PC-3 (cell line): ENCODE measurements at places on chromosomes 11 and 22. TPM values are rescaled to one million over a fixed set of nuclear protein-coding genes. Genes with fewer than 3 reads are reported as not detected.

DNA sequence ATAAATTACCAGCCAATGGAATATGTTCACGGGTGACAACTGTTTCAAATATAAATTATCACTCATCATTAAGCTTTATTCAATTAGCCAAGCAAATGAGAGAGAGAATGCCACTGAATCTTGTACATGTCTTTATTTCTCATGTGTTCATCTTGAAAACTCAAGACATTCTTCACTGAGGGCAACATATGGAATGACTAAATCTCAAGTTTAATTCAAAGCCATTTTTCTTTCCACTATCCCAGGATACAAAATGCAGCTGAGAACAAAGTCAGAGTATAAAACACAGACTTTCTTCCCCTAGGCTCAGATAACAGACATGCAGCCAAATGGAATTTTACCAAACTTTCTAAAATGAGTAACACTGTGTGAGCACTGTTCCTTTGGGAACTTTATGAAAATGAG, 12.1 kb upstream of the BBOX1 start:
- no peak for DNase-seq

The LRRC55 gene
- not detected in 2 replicates for total RNA-seq

The ACRV1 gene
- total RNA-seq, result not detected in 2 replicates

GRCh38 chr11:126645186-126645585, 289.7 kb downstream of the ST3GAL4 start:
- no peak for DNase-seq

DNA sequence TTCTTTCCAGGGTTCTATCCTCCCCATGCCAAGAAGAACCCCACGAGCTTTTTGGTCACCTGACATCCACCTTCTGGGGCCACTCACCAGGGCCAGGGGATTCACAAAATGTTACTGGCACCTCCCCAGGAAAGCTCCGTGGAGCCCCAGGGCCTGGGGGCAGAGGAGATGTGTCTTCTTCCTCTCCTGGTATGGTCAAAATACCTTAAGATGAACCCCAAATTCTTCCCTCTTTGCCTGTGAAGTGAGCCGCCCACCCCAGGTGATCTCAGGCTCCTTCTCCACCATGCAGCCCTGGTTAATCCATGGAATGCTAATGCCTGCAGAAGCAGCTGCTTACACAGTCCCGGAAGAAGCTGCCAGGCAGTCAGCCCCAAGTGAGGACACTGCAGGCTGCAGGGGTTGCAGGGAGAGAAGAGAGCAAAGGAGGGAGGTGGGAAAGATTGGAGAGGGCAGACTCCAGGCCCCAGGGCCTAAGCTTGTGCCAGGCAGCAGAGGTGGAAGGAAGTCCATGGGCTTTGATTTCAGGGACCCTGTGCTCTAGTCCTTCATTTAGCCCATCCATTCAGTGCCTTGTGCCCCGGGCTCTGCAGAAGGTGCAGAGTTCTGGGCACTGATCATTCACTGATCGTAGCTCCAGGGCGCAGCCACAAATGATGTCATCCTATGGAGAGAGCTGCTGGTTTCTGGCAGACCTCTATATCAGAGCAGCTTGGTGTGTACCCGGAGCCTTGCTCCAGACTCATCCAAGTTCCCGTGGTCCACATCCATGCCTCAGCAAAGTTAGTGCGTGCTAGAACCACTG, 127.9 kb upstream of the NECTIN1 start:
- DNase-seq, result no peak

- DNase-seq, result peak; percentile 83
Measured at GRCh38 chr11:8333811-8334401, 70.2 kb upstream of the LMO1 start.

DNA sequence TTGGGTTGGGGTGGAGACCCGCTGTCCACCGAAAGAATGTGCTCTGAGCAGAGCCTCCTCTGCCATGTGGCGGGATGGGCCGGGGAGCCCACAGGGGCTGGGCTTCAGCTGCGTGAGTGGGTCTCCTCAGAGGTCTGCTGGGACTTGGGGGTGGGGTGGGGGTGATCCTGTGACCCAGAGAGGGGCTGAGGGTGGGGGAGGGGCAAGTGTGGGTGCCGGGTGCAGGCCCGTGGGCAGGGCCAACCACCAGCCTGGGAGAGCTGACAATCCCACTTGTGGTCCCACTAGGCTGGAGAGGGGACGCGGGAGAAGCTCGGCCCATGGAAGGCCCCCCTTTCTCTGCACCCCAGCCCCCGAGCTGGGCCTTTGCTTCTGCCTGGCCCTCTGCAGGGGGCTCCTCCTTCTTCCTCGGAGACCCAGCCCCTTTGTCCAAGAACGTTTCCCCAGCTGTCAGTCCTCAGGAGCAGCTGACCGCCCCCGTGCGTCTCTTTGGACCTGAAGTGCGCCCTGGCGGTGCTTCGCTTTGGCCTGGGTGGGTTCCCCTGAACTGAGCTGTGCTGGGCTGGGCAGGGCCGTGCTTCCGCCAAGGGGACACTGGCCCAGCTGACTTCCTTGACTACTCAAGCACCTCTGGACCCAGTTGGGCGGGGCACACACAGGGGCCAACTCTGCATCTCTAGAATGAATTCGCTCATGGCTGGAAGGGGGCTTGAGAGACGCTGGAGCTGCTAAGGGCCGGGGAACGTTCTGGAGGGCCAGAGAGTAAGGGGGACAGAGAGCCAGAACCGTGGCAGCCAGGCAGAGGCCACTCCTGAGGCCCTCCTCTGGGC, 30.2 kb downstream of the OSBPL5 start:
- no peak for DNase-seq

DNA sequence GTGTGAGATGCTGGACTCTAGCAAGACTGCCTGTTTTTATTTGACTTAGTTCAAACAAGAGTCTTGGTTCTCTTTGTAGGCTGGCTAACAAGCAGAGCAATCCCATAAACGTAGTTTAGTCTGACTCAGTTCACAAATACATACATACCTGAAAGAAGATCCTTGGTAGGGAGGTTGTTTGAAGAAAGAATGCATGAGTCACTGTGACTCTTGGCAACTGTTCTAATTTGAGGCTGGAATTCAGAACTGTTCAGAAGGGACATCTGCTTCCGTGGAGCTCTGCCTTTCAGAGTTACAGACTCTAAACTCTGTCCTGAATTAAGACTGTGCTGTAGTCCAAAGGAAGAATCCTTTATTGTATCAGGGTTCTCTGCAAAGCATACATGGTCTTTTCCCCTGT, 32.2 kb downstream of the C2CD3 start:
- peak; percentile 100 for DNase-seq

GRCh38 chr22:44545773-44546172, 47.7 kb upstream of the RTL6 start:
- no peak for DNase-seq

DNA sequence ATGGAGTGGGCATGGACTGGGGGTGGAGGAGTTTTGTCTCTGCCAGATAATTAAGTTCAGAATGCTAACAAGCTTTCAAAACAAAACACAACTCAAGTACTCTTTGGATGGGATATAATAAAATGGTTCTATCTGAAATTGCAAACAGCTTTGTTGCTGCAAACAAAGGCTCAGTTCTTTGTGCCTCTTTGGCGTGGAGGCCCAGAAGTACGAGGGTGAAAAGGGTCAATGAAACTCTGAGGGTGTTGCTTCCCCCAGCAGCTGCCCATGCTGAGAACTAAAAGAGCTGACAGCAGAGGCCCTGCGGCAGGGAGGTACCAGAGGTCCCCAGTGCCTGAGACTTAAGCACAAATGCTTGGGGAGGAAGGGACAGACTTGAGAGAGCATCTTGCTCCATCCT, 26.5 kb upstream of the IGSF22 start:
- no peak for DNase-seq

DNA sequence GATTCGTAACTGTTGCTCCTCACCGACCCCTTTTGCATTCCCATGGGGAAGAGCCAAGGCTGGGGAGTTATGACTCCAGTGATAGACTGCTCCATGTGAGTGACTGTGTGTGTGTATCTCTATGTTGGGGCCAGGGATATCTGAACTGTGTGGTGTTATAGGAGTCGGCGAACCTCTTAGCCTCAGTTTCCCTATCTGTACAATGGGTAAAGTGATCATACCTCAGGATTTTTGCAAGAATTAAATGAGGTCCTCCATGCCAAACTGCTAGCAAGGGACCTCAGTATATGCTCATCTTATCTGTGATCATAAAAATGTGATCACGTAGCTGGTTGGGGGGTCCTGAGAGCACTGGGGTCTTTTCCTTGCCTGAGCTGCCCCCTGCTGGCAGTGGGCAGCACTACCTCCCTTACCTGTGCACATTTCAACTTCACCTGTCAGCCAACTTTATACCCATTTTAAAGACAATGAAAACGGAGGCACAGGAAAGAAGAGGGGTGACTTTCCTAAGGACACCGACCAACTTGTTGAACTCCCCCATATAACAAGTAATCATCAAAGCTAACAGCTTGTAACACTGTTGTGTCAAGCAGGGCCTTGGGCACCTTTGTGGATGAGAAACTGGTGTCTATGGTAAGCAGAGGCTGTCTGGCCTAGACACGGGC, 1.4 kb upstream of the DPP3 start:
- peak; percentile 62 for DNase-seq

- DNase-seq, result no peak
Measured at GRCh38 chr22:19874307-19875060, 19.8 kb upstream of the GNB1L start.

The OSM gene
- total RNA-seq, result not detected in 2 replicates

GRCh38 chr11:60393016-60393415, 3.2 kb upstream of the MS4A14 start:
- DNase-seq, result no peak

- no peak for DNase-seq
Measured at GRCh38 chr11:12600829-12601228, 73.4 kb upstream of the TEAD1 start.

DNA sequence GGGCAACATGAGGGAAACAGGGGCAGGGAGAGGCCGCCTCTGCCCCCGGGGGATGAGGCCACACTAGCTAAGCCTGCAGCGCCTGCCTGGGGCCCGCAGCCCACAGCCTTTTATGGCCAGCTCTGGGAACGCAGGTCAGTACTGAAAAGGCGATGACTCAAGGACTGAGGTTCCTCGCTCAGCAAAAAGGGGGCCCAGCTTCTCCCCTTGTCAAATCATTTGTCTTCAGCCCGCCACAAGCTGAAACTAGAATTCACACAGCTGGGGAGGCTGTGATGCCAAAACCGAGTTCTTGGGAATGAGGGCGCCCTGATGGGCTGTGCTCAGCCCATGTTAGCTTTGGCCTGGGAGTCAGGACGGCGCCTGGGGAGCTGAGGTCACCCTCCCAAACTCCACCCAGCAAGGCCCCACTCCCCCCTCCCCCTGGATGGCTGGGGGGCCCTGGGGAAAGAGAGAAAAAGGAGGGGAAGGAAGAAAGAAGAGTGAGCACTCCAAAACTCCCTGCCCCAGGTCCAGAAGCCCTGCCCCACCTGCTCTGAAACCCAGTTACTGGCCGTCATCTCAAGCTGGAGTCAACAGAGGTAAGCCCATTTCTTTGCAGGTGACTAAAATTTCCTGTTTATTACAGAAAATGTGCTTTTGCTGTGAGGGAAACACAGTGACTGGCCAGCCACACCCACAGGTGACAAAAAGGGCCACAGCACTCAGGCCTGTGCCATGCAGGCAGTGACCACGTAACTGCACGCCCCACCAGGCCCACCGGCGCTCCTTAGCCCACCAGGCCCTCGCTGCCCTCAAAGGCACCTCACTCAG, 13.7 kb downstream of the EHD1 start:
- DNase-seq, result no peak
